RPMI7951 (cell line): ENCODE measurements at places on chromosomes 16 and 17.

GRCh38 chr17:79865351-79866210 lies 26.3 kb upstream of the CBX4 start:
- DNase-seq, result no peak

GRCh38 chr16:23029733-23030420 lies 119.4 kb downstream of the USP31 start:
- no peak for DNase-seq

- DNase-seq, result peak; percentile 62
Observed at GRCh38 chr16:10521681-10522274, 58.6 kb downstream of the EMP2 start.

- peak; percentile 47 for DNase-seq
Observed at GRCh38 chr17:44203731-44204440, 4.2 kb upstream of the ATXN7L3 start.

- DNase-seq, result no peak
Observed at GRCh38 chr16:17798716-17799115, 328.0 kb upstream of the XYLT1 start.
